ENCODE measurements at places on chromosomes 4 and X.

- no peak for DNase-seq
Observed at GRCh38 chr4:32697281-32697814, 1977.2 kb downstream of the PCDH7 start.

DNA sequence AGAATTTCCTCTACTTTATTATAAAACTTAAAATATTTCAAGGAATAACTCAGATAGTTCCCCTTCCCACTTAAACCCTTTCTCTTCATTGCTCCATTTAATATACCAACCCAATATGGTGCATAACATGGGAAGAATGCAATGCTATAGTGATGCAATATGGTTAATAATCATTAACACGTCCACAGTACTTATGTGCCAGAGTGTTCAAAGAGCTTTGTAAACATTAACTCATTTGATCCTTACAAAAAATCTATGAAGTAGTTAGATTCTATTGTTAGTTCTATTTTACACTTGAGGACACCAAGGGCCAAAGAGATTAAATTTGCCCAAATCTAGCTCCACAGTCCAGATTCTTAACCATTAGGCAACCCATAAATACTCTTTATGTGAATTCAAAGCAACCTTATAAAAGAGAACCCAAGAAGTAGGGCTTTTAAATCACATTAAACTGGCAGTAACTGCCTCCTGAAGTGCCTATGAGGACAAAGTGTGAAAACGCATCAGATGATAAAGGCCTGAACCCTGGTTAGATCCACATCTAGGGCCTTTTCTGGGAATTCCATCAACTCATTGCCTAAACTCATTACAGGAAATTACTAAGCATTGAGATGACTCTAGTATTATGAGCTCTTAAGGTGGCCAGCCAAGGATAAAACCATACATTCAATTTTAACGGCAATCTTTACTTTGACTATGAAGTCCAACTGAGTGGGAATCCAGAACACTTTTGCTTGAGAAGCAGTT is 94.3 kb downstream of the AREG start:
- no peak for DNase-seq

DNA sequence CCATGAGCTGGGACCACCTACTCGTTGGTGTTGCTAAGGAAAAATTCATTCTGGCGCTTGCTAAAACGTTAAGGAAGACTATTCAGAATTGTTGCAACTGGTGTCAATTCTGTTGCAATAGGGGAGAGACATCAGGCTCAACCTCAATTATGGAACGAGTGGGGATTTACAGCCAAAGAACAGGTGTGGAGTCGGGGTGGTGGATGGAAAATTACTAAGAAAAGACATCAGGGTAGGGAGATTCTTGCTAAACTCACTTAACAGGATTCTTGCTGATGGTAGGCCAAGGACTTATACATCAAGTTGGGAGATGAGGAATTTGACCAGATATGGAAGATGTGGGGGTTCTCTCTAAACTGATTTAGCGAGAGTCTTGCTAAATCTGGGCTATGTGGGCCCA is 139.7 kb downstream of the TENM3 start:
- DNase-seq = no peak

DNA sequence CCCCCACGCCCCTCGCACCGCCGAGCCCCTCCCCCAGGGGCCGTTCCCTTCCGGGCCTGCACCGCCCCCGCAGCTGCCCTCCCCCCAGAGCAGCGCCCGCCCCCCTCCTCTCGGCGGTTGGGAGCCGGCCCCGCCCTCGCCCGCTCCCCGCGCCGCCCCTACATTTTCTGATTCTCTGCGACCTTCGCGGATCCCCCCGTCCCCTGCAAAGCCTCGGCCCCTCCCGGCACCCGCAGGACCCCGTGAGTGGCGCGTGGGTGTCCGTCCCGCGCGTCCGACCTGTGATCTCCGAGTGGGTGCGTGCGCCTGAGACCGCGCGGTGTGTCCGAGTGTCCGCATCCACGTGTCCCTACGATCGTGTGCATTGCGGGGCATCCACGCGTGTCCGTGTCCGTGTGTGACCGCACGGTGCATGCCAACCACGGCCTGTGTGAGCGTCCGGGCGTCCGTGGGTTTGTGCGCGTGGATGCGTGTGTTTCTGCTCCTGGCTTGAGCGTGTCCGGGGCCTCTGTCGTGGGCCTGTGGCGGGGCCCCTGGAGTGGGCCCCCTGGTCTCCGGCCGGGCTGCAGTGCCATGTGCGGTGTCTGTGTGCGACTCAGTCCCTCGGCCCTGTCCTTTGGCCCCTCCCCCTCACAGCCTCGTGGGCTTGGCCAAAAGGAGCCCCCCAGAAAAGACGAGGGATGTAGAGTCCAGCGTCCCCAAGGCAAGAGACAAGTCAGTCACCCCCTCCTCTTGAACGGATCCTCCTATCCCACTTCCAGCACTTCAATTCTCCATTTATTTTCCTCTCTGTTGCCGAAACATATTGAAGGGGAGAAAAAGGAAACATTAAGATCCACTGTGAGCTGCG is 8.8 kb upstream of the NKX1-1 start:
- DNase-seq = no peak

- DNase-seq = no peak
Observed at GRCh38 chr4:151426513-151426912, 17.5 kb downstream of the FHIP1A start.

- DNase-seq = no peak
Observed at GRCh38 chrX:47651043-47651905, 911 bp upstream of the ELK1 start.
